ENCODE measurements at places on chromosomes 12 and 14.

DNA sequence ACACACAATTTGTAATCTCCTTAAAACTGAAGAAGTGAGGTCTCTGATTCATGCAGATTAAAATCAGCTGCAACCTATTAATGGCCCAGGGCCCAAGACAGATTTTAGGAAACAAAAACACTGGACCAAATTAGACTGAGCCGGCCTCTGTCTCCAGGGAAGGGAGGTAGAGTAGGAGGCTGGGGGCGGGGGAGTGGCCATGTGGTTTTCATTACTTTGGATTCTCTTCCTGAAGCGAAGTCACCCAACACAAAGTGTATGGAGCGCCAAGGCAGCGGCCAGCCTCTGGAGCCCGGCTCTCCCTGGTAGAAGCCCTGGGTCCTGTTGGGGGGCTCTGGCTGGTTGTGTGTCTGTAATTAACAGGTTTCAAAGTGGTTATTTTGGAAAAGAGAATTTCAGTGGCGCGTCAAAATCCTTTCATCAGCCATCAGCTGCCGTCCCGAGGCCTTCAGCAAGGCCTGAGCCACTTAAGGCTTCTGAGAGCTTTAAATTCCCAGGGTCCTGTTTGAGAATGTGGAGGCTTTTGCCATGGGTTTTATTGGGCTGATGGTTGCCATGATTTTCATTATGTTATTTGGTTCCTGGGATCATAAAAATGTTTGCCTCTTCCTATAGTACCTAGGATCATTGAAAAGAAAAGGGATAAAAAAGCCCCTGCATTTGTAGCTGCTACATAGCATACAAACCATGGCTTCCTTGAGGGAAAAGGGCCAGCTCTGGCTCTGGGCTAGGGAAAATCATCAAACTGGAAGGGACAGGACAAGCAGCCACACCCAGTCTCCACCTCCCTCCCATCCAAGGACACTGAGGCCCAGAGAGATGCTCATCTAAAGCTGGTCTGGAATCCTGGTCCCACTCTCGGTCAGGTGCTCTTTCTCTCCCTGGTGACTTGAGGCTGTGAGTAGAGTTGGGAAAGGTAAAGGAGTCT lies 282.4 kb downstream of the ZFP36L1 start:
- peak; percentile 98 for DNase-seq

- DNase-seq = peak; percentile 44
These were observed 244.9 kb upstream of the DIO2 start for GRCh38 chr14:80456209-80456608.

DNA sequence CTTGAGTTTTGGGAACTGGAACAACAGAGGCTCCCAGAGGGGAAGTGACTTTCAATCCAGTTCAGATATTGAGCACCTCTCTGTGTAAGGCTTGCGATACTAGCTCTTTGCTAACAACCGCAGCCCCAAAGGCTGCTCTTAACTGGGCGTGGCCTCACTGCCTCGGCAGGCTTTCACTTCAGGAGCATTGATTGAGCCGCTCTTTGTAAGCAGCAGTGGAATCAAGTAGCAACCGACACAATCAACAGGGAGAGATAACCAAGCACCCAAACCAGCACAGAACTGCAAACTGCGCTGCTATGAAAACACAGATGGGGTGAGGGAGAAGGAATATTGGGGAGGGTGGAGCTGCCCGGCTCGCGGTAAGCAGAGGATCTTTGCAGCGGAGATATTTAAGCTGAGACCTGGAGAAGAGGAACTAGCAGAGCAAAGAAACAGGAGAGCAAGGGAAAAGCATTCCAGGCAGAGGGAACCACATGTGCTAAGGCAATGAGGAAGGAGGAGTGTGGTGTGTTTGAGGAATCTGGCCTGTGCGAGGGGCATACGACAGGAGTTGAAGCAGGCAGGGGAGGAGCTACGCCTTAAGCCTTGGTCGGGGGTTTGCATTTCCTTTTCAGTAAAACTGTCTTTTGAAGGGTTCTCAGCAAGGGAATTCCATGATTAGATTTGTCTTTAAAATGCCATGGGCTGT lies 17.3 kb upstream of the YY1 start:
- DNase-seq = peak; percentile 55

- peak; percentile 76 for DNase-seq
These were observed 11.0 kb upstream of the IRF2BPL start for GRCh38 chr14:77039285-77040058.

DNA sequence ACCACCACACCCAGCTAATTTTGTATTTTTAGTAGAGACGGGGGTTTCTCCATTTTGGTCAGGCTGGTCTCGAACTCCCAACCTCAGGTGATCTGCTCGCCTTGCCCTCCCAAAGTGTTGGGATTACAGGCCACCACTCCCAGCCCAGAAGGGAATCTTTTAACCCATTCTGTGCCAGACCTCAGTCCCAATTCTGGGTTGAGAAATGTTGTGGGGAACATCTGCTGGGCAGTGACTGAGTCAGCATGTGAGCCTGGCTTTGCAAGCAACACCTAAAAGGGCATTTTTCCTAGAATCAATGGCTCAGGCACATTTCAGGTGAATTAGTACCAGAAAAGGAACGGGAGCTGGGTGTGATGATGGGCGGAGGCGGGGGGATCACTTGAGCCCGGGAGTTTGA lies 7.6 kb upstream of the SPATS2 start:
- DNase-seq = no peak

- DNase-seq = no peak
These were observed 661.7 kb downstream of the VRK1 start for GRCh38 chr14:97458661-97459579.
